ENCODE measurements at places on chromosomes 5 and 9. TPM values are rescaled to one million over a fixed set of nuclear protein-coding genes. Genes with fewer than 3 reads are reported as not detected.

DNA sequence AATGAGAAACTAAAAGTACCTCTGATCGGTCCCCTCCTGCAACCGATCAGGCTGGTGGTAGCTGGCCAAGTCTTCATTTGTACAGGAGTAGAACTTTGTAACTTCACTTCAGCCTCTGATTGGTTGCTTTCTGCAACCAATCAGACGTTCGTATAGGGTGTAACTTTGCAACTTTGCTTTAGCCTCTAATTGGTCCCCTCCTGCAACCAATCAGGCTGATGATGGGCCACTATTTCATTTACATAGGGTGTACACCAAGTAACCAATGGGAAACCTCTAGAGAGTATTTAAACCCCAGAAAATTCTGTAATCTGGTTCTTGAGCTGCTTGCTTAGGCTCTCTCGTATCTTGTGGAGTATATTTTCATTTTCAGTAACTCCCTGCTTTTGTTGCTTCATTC is 445.5 kb downstream of the MED10 start:
- DNase-seq, result no peak

GRCh38 chr5:1255081-1255561 is 29.9 kb downstream of the SLC6A18 start:
- DNase-seq, result no peak

GRCh38 chr5:39475881-39476842 is 51.4 kb upstream of the DAB2 start:
- DNase-seq, result no peak

GRCh38 chr9:114193090-114193489 is 37.8 kb downstream of the COL27A1 start:
- DNase-seq, result no peak

GRCh38 chr5:6496207-6496584 is 47.5 kb downstream of the UBE2QL1 start:
- no peak for DNase-seq

The SHISAL2B gene
- not detected for total RNA-seq

The KIF20A gene
- total RNA-seq, result 52.6 TPM

The MVB12B gene
- total RNA-seq, result 4.1 TPM

Measured in Calu3 (cell line).